ENCODE measurements at places on chromosomes 13 and 19.

GRCh38 chr13:46550822-46551221, 2.1 kb upstream of the LRCH1 start:
- DNase-seq = no peak

- DNase-seq = no peak
These were observed 927 bp downstream of the COL4A2 start for GRCh38 chr13:110307767-110308655.

- DNase-seq = no peak
These were observed 440.9 kb downstream of the TSHZ3 start for GRCh38 chr19:30908262-30908771.

DNA sequence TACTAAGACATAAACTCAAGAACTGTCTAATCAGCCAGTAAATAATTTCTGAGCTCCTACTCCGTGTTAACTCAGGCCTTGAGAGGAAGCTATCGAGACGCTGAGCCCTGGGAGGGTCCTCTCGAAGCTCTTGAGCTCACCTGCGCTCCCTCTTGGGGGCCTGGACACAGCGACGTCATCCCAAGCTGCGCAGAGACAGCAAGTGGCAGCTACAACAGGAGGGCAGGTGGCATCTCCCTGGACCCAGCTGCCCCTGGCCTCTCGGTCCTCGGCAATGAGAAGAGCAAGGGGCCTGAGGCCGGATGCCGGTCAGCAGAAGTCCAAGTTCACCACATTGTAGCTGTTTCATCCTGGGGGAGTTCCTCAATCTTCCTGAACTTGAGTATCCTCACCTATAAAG, 30.5 kb upstream of the TUBGCP3 start:
- DNase-seq = no peak

- DNase-seq = no peak
These were observed 7.1 kb downstream of the MIDN start for GRCh38 chr19:1255186-1256161.

GRCh38 chr19:43664018-43664417, 6.0 kb downstream of the PLAUR start:
- no peak for DNase-seq

DNA sequence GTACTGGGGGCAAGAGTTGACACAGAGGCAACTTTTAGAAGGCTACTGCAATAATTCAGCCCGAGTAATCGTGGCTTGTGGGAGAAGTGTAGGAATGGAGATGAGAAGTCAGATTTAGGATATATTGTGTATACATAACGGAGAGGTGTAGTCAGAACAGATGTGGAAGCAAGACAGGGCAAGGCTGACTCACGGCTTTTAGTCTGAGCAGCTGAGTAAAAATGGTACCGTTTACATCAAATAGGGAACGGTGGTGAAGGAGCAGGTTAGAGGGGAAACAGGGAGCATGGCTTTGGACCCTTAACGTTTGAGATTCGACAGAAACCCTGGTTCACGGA, 796 bp upstream of the LSM14A start:
- DNase-seq = peak; percentile 29

GRCh38 chr19:29940971-29941585, 961 bp upstream of the URI1 start:
- DNase-seq = no peak

GRCh38 chr19:30153326-30154210, 211.5 kb downstream of the URI1 start:
- peak; percentile 60 for DNase-seq

DNA sequence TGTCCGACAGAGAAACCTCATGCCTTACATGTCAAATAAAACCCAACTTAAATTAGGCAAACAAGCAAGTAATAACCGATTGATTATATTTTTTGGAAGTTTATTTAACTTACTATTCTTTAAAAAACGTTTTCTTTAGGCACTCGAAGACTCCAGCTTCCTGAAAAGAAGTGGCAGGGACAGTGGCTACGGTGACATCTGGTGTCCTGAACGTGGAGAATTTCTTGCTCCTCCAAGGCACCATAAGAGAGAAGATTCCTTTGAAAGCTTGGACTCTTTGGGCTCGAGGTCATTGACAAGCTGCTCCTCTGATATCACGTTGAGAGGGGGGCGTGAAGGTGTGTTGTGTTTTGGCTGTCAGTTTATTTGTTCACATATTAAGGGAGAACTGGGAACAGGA, 164.4 kb downstream of the LMO7 start:
- no peak for DNase-seq

DNA sequence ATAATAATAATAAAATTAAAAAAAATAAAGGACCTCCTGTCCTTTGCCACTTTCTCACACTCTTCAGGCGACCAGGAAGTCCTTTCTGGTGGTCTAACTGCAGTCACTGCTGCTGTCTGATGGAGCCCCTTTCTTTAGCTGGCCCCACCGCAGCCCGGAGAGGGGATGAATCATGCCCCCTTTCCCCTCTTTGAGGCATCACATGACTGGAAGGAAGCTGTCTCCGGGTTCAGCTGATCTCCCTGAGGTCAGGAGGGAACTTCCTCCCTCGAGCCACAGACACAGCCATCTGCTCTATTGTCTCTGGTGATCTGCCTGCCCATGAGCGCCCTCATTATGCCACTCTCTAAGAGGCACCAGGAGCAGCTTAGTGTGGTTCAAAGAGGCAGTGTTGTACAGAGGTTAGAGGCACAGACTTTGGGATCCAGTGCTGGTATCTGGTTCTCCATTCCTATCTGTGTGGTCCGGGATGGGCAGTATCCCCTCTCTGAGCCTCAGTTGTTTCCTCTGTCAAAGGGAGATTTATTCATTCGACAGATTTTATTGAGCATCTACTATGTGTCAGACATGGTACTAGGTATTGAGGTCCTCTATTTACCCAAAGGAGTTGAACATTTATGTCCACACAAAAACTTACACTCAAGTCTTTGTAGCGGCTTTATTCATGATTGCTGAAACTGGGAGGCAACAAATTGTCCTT, 30.0 kb downstream of the VAV1 start:
- DNase-seq = no peak

DNA sequence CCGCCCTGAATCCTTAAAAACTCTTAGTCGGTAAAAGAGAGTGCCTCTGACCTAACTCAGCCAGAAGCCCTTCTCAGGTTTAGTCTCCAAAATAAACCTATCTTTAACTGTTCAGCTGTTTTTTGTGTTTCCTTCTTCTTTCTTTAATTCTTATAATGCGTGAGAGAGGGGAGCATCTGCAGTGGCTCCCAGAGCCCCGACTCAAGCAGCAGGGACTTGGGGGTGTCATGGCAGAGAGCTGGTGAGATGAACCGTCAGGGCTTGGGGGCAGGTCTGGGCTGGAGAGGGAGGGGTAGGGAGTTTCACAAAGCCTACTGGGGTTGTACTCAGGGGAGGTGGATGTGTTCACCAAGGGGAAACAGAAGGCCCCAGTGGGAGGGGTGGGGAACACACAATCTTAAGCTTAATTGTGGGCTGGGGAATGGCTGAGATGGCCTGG, 16.8 kb upstream of the SIGLEC6 start:
- DNase-seq = no peak

- DNase-seq = no peak
These were observed 68.4 kb upstream of the LRCH1 start for GRCh38 chr13:46484561-46484960.

All from GM12891 (cell line).